ENCODE measurements at places on chromosomes 7 and 10.

DNA sequence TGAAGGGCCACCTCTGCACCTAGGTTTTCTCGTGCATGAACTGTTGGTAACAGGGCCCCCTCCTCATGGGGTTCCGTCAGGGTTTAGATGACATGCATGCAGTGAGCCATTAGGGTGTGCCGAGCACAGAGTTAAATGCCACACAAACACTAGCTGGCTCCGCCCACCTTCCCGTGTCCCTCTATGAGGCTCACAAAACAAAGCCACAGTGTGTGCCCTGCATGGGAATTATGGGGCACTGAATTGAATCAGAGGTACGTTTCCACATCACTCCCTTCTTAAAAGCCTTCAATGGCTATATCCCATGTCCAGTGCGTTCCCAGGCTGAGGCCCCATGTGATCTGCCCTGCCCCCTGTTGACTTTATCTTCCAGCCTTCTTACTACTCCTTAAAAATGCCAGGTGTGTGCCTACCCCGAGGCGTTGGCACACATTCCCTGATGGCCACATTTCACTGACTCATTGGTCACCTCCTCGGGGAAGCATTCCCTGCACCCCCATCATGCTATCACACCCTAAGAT, 35.7 kb downstream of the GSDME start:
- no peak for DNase-seq

- no peak for DNase-seq
Measured at GRCh38 chr10:34580643-34581042, 234.5 kb downstream of the PARD3 start.

GRCh38 chr10:104327745-104328645, 10.3 kb downstream of the ITPRIP start:
- DNase-seq = no peak

- no peak for DNase-seq
Measured at GRCh38 chr10:124655191-124656112, 88.7 kb downstream of the FAM53B start.

DNA sequence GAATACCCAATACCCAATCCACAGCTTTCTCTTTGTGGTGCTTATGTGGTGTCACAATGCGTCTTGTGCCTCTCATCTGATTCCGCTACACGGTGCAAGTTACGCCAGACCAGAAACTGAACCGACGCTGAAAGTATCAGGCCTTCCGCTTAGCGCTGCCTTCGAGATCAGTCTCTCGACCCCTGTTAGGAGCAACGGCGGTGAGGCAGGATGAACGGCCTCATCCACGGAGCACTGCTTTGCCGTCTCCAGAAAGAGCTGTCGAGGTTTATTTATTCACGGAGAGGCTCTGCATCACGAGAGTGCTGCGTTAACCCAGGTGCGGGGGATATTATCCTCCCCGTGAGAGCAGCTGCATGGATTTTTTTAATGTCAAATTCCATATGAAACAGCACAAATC, 464.3 kb downstream of the DNAJB6 start:
- DNase-seq = no peak

Measured in NCI-H1048 (cell line).